ENCODE measurements at places on chromosomes 5 and 9.

GRCh38 chr9:93589688-93590087 is 13.3 kb downstream of the PHF2 start:
- DNase-seq, result peak; percentile 55

- DNase-seq, result peak; percentile 29
These were observed 378.9 kb downstream of the ELAVL2 start for GRCh38 chr9:23447166-23447565.

- no peak for DNase-seq
These were observed 217.9 kb downstream of the BNC2 start for GRCh38 chr9:16652582-16652981.

- no peak for DNase-seq
These were observed 76.6 kb downstream of the CD180 start for GRCh38 chr5:67120032-67120431.

GRCh38 chr9:87382900-87383299 is 114.8 kb upstream of the DAPK1 start:
- no peak for DNase-seq

- no peak for DNase-seq
These were observed 234.9 kb upstream of the RIOK2 start for GRCh38 chr5:97417986-97418385.

DNA sequence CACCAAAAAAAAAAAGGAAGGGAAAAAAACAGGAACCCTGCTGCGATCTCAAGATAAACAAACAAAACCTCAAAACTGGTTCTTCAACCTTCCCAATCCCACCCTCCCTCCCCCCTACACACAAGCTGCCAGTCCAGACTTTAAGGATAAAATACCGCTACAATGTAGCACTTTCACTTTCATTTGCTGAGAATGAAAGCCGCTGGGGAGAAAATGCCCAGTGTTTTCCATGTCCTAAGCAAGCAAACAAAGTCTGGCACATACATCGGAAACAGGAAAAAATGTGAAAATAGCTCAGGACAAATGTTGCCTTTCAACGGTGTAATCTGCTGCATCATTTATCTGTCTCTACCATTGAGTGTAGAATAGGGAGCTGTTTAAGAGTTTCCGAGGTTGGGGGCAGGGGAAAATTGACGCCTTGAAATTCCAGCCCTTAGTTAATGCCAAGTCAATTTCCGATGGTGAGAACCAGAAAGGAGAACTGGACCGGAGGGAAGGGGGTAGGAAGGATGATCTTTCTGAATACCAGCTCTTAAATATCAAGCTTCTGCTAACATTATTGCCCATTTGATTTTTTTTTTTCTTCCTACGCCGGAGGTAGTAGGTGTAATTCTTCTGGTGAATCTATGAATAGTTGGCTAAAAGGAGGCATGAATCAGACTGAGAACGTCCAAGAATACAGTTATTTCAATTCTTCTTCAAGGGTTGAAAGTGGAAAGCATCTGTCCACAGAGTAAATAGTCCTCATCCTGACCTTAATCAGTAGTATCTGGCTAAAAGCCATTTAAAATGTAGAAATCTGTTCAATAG is 1.2 kb upstream of the ADAMTS6 start:
- DNase-seq, result peak; percentile 58

DNA sequence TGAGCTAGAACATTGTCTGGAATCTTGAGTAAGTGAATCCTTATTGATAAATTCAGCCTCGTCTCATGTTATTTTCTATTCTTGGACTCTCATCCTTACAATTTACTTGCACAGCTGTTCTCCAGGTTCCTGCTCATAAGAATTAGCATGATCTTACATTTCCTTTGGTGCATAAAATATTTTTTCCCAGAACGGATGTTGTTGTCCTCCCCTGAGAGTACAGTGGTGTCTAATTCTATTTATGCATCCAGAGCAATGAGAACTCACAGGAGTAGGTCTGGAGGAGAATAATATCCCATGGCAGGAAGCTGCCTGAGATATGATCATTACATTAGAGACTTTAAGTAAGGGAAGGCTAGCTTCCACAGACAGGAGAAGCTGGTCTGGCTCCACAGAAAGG is 178.4 kb upstream of the MAST4 start:
- no peak for DNase-seq

- DNase-seq, result no peak
These were observed 11.5 kb downstream of the GPR150 start for GRCh38 chr5:95631255-95631958.

DNA sequence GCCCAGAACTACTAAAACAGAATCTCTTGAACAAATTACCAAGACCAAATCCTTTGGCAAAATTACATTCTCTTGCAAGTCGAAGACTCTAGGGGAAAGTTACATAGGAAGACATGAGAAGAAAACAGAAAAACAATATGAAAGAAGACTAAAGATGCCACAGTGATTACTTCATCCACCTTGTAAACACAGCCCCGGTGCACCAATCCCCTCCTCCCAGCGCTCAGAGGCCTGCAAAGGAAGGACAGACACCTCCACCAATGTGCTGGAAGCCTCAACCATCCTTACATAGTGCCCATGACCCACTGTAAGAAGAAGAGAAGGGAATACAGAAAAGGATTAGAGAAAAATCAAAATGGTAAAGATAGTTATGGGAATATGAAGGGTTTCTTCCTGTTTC is 218.5 kb downstream of the SPOCK1 start:
- no peak for DNase-seq

DNA sequence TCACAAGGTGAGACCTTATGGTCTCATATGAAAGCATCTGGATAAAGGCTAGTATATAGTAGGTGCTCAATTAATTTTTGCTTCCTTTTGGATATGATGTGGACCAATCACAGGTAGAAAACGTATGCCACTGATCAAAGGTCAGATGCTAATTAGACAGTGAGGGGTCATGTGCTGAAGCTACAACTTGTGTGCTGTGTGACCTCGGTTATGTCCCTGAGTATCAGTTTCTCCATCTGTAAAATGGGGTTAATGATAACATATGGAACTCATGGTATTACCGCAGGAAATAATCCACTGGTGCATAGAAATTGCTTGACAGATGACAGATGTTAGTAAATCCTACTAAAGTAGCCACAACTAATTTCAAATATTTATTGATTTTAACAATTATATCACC is 62.0 kb downstream of the PTPN3 start:
- DNase-seq, result no peak

DNA sequence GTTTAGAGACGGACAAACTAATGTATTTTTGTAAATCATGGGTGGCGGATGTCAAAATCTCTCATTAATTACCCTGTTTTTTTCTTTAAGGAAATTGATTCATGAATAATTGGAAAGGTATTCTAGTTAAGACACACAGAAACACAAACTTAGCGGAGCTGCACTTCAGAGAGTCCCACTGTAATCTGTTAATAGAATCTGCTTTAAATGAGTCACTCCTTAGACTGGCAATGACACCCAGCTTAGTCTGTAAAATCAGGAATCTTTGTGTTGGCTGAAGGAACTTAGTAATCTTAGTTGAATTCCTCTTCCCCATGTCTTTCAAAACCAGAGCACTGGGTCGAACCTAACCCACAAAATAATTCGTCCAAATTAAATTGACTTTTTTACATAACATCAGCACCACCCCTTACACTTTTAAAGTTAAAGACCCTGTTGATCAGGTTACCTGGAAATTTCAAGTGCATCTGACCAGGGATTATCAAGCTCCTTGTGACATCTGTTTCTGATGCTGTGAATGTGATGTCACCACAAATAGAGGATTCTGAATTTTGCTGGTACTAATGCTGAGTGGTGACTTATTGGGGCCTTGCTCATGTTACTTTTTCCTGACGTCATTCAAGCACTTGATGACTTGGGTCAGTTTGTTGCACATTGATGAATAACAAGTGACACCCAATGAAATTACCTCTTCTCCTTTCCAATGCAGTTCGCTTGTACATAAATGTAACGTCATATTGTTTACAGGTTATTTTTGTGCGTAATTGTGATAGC is 313.6 kb downstream of the KCTD16 start:
- DNase-seq, result no peak

DNA sequence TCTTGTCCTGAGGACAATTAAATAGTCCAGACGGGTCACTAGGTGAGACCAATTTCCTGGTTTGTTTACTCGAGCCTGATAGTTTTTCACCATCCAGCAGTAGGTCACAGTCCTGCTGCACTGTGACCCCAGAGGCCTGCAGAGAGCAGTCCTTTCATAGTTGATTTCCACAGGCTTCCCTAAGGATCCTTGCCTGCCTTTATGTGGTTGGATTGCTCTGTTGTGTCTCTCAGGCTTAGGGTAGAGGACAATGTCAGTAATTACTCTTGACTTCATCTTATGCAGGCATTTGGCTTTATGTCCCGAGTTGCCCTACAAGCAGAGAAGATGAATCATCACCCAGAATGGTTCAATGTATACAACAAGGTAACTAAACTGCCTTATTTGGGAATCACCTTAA is 9.0 kb upstream of the CATSPER3 start:
- no peak for DNase-seq

DNA sequence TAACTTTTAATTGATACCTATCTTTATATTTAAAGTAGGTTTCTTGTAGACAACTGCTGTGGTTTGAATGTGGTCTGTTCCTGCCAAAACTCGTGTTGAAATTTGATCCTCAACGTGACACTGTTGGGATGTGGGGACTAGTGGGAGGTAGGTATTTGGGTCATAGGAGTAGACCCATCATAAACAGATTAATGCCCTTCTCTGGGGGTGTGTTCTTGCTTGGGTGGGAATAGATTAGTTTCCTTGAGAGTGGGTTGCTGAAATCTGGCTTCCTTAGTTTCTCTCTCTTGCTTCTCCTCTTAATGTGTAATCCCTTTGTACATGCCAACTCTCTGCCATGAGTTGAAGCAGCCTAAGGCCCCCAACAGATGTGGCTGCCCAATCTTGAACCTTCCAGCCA is 34.6 kb upstream of the IPPK start:
- no peak for DNase-seq

DNA sequence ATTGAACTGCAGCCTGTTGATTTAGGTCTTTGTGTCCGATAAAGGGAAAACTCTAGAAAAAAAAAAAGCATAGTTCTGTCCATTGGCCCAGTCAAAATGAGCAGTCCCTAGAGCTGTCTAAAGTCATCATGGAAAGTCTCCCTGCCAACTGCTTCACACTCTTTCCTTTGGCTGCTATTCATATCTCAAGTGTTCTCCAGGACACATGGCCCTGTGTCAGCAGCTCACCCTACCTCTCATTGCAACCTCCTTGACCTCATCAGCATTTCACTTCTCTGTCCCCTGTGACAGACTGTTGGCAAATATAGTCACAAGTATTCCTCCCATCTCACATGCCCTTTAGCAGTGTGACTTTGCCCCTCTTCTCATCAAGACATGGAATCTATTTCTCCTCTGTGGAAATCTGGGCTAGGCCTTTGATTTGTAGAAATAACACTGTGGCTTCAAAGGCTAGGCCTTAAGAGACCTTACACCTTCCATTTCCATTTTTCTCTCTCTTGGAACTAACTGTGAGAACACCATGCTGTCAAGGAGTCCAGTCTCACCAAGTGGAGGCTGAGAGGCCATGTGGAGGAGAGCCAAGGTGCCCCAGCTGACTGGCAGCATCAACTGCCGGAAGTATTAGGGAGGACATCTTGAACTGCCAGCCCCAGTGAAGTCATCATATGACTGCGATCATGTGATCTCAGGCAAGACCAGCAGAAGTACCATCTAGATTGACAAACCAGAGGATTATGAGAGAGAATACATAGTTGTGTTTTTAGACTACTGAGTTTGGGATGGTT is 149.4 kb upstream of the TARS1 start:
- DNase-seq, result no peak

DNA sequence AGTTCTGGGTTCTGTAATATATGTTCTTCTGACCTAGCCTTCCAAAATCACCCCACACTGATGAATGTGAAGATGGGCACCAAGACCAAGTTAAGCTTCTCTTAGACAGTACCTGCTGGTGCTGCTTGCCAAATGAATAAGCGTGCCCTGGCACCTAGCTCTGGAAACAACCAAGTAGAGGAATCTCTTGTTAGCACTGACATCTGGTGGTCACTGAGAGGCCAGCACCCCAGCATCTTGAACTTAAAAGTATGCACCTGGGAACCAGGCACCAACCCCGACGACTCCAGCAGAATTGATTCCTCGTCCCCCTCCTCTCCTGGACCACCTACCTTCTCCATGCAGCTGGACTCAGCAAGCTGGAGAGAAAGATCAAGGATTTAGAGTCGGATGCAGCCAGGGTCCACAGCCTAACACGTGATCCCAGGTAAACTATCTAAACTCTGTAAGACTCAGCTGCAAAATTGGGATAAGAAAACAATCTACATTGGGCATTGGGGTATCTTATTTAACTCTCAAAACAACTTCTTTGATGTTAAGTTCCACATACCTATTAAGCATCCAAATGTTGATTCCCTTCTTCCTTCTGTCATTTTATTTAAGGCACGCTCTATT is 89.8 kb downstream of the SLC1A3 start:
- peak; percentile 66 for DNase-seq

DNA sequence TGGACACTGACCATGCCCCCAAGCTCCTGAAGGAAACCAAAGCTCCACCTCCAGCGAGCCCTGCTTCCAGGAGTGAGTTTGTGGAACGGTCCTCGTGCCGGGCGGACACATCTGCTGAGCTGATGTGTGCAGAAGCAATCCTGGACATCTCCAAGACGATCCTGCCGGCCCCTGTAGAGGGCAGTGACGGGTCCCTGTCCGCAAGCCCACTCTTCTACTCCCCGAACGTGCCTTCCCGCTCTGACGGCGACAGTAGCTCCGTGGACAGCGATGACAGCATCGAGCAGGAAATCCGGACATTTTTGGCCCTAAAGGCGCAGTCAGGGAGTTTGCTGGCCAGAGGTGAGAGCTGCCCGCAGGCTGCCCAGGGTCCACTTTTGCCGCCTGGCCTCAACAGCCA is 6.2 kb downstream of the PPP1R26 start:
- DNase-seq, result no peak

DNA sequence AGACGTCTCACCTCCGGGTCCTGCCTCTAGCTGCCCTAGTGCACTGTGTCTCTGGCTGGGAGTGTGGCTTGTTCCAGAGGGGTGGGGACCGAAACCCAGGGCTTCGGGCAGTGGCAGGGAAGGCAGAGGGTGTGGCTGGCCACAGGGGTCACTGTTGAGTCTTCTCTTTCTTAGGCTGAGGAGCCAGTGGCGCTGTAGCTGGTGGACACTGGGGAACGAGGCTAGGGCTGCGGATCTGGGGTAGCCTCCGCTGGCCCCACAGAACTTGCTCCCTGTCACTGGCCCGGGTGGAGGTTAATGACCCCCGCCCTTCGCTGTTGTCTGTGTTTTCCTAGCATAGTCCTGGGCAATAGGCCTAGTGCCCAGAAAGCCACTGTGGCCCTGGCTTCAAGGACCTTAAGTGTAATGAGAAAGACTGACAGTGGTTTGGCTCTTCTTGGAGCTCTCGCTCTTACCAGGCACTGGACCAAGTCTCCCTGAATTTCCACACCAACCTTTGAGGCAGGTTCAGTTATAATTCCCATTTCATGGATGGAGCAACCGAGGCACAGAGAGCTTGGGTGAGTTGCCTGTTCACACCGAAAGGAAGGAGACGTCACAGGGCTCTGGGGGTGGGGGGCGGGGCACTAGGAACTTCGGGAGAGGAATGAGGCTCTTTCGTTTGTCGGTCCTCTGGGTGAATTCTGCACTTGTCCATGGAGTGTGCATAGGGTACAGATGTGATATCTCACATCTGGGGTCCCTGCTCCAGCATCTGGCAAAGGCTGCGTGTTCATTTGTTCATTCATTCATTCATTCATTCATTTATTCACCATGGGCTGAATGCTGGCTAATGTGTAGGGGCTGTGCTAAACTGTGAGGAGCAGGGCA is 4.8 kb upstream of the IER5L start:
- DNase-seq, result no peak

GRCh38 chr5:179542170-179542569 is 8.2 kb upstream of the RUFY1 start:
- DNase-seq, result no peak

Data from femur (tissue), 1 donor.